Fibroblast of skin of right biceps (primary cell): ENCODE measurements at places on chromosomes 12 and 14.

GRCh38 chr14:85172290-85172689 lies 357.7 kb upstream of the FLRT2 start:
- no peak for DNase-seq

DNA sequence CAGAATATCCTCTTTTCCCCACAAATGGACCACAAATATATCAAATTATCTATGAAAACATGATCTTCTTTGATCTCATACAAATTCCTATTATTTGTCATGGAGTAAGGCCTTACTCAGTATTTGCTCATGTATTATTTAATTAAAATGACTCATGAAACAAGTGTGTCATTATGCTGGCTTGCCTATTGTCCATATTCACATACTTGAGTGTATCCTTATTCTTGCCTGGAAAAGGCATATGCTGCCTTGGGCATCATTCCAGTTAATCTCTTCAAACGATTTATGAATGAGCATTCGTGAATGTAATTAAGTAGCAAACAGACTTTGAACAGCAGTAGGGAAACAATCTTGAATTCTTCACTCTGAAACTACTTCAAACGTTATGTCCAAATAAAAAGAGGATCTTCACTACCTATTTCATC lies 22.6 kb upstream of the SNRPF start:
- DNase-seq: peak; percentile 74

- peak; percentile 57 for DNase-seq
These were observed 2.5 kb downstream of the SLC38A1 start for GRCh38 chr12:46266382-46266791.

GRCh38 chr14:100149851-100150611 lies 9.4 kb downstream of the DEGS2 start:
- no peak for DNase-seq

GRCh38 chr14:89270439-89271227 lies 146.4 kb downstream of the FOXN3 start:
- no peak for DNase-seq

GRCh38 chr12:106987846-106988245 lies 900 bp upstream of the MTERF2 start:
- DNase-seq: no peak
